Epithelial cell of proximal tubule (primary cell): ENCODE measurements at places on chromosomes 2 and 18.

- no peak for DNase-seq
These were observed 7.5 kb upstream of the SP9 start for GRCh38 chr2:174327021-174327840.

GRCh38 chr2:117519721-117520120, 294.8 kb upstream of the DDX18 start:
- DNase-seq, result no peak

- no peak for DNase-seq
These were observed 136.9 kb downstream of the MYO3B start for GRCh38 chr2:170314744-170315447.

GRCh38 chr2:37600735-37601134, 70.7 kb downstream of the CDC42EP3 start:
- DNase-seq, result no peak

DNA sequence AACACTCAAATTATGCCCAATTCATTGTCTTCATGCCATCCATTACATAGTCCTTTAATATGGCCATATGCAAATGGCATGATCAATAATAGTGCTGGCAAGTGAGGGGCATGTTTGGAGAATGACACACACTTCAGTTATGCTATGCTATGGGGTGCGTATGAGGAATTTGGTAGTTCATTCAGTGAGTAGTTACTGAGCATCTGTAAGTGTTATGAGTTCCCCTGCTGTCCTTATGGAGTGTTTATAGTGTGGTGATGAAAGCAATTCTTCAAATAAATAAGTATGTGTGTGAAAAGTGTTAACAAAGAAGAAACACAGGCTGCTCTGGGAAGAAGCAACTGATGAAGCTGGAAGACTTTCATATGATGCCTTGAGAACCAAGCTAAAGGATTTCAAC, 383.7 kb upstream of the SLC14A2 start:
- DNase-seq, result no peak

DNA sequence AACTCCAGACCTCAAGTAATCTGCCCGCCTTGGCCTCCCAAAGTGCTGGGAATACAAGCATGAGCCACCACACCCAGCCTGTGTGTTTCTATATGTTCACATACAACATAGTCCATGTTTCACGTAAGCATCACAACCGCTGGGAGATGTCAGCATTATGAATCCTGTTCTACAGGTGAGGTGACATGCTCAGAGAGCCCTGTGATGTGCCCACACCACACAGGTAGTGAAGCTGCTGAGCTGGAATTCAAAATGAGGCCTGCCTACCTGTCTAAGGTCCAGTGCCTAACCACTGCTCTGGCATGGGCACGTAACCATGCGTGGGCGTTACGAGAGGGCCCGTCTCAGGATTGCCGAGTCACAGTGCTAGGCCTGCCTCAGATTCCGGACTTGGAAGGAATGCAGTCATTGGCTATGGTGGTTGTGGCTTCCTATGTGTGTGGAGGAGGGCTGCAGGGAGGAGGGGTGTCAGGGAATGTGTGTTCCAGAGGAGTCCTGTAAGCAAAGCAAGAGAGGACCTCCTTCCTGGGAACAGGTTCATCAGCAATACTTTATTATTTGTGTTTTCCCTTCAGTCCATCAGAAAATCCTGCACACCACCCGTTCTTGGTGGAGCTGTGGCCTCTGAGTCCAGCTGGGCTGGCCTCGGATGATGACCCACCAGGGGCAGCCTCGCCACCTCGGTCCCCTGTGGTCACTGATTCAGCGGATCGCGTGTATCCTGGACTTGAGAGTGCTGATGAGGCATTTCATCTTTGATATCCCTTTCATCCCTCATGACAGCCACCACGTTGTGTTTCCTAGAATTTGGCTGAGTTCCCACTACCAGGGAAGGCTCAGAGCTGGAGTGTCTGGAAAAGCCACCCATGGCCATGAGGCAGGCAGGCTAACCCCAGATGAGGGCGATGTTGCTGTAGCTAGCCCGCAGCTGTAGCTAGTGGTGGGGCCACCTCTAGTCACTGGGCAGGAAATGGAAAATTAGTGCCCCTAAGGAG, 31.1 kb downstream of the HK2 start:
- peak; percentile 86 for DNase-seq
